ENCODE measurements at places on chromosomes 13 and 19.

- no peak overlapping the region for H3K27ac ChIP-seq
- no peaks in the 10 kb centered on the region for H3K27me3 ChIP-seq
- DNase-seq, result peak; percentile 81
- H3K4me1 ChIP-seq, result no peaks in the 10 kb centered on the region
These were observed 10.8 kb upstream of the PDCD5 start for GRCh38 chr19:32570081-32570785.

- H3K4me3 ChIP-seq, result no peak overlapping the region
- DNase-seq, result no peak
- H3K4me1 ChIP-seq, result no peaks in the 10 kb centered on the region
- no peaks in the 10 kb centered on the region for H3K36me3 ChIP-seq
These were observed 20.4 kb downstream of the LMO7 start for GRCh38 chr13:75656425-75656989.

DNA sequence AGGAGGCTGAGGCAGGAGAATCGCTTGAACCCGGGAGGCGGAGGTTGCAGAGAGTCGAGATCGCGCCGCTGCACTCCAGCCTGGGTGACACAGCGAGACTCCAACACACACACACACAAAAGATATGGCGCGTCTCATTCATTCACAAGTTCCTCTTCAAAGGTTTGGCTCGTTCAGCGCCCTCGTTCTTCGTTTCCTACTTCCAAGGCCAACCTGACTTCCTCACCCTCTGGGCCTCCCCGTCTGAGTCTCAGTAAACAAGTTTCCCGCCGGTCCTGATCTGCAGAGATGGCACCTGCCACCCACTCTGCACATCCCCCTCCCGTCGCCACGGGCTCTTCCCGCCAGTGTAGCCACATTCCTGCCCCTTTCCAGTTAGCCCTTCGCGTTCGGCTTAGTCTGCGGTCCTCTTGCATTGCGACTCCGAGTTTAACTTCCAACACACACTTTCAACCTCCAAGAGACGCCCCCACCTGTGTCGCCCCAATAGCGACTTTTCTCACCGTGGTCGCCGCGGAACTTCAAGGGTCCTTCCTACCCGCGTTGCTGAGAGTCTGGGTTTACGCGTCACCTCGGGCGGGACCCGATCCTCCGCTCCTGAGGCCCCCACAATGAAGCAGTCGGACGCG lies 1.3 kb upstream of the BSG start:
- DNase-seq, result peak; percentile 71
- peak overlapping the region; percentile 64 for H3K27ac ChIP-seq
- peak overlapping the region; percentile 97 for H3K4me3 ChIP-seq
- no peaks in the 10 kb centered on the region for H3K36me3 ChIP-seq
- H3K27me3 ChIP-seq, result peaks cover 8% of the 10 kb centered on the region

- H3K4me1 ChIP-seq, result no peaks in the 10 kb centered on the region
- peaks cover 8% of the 10 kb centered on the region for H3K36me3 ChIP-seq
- no peak overlapping the region for H3K27ac ChIP-seq
These were observed 11.1 kb downstream of the PPP5C start for GRCh38 chr19:46357846-46358583.

GRCh38 chr19:13899393-13899792 lies 6.5 kb downstream of the BRME1 start:
- no peaks in the 10 kb centered on the region for H3K27me3 ChIP-seq
- no peak overlapping the region for H3K27ac ChIP-seq
- no peak for DNase-seq
- H3K4me1 ChIP-seq, result no peaks in the 10 kb centered on the region
- no peaks in the 10 kb centered on the region for H3K36me3 ChIP-seq

GRCh38 chr13:75481176-75482069 lies 546 bp downstream of the TBC1D4 start:
- peak; percentile 65 for DNase-seq
- H3K4me1 ChIP-seq, result peaks cover 9% of the 10 kb centered on the region
- H3K36me3 ChIP-seq, result no peaks in the 10 kb centered on the region
- peaks cover 20% of the 10 kb centered on the region for H3K27me3 ChIP-seq

DNA sequence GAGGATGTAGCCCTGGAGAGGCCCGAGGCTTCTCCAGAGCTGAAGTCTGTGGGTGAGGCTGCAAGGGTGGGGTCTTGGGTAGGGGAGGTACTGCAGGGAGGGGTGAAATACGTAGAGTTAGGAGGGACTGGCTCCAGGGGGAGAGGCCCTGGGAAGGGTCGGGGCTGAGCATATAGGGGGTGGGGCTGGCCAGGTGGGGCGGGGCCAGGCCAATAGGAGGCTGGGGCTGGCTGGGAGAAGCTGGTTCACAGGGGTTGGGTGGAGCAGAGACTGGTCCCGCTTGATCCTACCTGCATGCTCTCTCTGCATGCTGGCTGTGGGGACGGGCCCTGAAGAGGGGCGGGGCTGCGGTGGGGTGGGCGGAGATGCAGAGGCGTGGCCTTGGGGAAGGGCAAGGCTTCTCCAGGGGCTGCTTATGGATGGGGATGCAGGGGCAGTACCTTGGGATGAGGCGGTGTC lies 51.9 kb downstream of the CELF5 start:
- no peaks in the 10 kb centered on the region for H3K36me3 ChIP-seq
- H3K4me1 ChIP-seq, result peaks cover 8% of the 10 kb centered on the region
- no peaks in the 10 kb centered on the region for H3K27me3 ChIP-seq
- no peak overlapping the region for H3K27ac ChIP-seq
- peak overlapping the region; percentile 11 for H3K4me3 ChIP-seq

DNA sequence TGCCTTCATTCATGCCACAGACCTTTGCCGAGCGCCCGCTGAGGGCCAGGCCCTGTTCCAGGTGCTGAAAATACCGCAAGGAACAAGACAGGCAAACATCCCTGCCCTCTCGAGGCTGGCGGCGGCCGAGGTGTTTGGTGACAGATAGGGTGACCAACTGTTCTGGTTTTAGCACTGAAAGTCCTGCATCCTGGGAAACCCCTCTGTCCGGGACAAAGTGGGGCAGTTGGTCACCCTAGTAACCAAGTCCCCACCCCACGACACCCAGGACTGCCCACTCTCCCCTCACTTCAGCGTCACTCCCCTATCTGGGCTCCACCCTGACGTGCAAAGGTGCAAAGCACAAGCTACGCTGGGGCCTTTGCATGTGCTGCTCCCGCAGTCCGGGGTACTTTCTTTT lies 17.3 kb downstream of the ZBTB7A start:
- DNase-seq, result no peak
- no peaks in the 10 kb centered on the region for H3K36me3 ChIP-seq
- peaks cover 4% of the 10 kb centered on the region for H3K4me1 ChIP-seq

GRCh38 chr13:73036566-73036965 lies 22.2 kb upstream of the KLF5 start:
- DNase-seq, result no peak
- no peak overlapping the region for H3K4me3 ChIP-seq
- H3K36me3 ChIP-seq, result no peaks in the 10 kb centered on the region
- no peaks in the 10 kb centered on the region for H3K27me3 ChIP-seq

DNA sequence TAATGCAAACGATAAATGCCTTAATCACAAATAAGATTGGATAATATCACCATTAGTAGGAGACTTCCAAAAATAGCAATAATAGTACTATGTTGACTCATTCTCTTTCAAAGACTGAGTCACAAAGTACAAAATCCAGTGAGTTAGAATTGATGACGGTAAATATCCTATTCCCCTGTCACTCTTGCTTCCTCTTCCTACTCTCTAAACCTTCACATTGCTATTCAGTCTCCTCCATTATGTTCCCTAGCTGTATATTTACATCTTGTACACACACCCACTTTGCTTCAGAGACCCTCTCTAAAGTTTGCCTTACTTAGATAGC lies 26.3 kb upstream of the INTS6 start:
- H3K36me3 ChIP-seq, result no peaks in the 10 kb centered on the region
- no peak overlapping the region for H3K4me3 ChIP-seq
- no peak overlapping the region for H3K27ac ChIP-seq
- H3K27me3 ChIP-seq, result no peaks in the 10 kb centered on the region
- DNase-seq, result no peak

- H3K36me3 ChIP-seq, result no peaks in the 10 kb centered on the region
- no peak overlapping the region for H3K4me3 ChIP-seq
- DNase-seq, result peak; percentile 34
- no peak overlapping the region for H3K27ac ChIP-seq
- H3K4me1 ChIP-seq, result peaks cover 45% of the 10 kb centered on the region
These were observed 117.2 kb downstream of the IRS2 start for GRCh38 chr13:109669234-109669612.

DNA sequence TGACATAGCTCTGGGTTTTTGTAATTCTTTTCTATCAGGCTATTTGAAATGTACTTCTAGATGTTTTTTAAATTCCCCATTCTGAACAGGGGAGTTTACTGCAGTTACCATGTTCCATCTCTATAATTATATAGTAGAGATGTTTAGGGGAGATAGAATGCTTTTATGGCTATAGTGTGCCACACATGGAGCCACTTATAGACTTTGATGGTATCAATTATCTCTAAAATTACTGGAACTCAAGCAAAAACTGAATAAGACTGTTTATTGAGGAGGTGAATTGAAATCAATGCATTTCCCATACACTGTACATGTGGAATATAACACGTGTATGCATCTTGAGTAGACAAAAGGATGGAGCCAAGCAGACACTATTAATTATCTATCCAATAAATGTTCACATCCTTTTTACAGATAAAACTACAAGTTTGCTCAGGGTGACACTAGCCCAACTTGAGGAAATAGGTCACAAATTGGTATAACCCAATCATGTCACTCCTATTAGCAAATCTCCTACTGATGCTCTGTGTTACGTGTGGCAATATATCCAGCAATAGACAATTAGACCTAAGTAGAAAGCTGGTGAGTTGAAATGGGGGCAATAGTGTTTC lies 1882.6 kb downstream of the PCDH9 start:
- no peaks in the 10 kb centered on the region for H3K36me3 ChIP-seq
- no peak overlapping the region for H3K27ac ChIP-seq

GRCh38 chr13:76992548-76993001 lies 694 bp downstream of the CLN5 start:
- H3K27ac ChIP-seq, result peak overlapping the region; percentile 49
- DNase-seq, result peak; percentile 60
- peak overlapping the region; percentile 83 for H3K4me3 ChIP-seq
- H3K27me3 ChIP-seq, result no peaks in the 10 kb centered on the region
- H3K36me3 ChIP-seq, result no peaks in the 10 kb centered on the region
